ENCODE measurements at places on chromosomes 4 and X.
A peak's percentile ranks its signal among the peaks of the same experiment; 100 is the strongest.

DNA sequence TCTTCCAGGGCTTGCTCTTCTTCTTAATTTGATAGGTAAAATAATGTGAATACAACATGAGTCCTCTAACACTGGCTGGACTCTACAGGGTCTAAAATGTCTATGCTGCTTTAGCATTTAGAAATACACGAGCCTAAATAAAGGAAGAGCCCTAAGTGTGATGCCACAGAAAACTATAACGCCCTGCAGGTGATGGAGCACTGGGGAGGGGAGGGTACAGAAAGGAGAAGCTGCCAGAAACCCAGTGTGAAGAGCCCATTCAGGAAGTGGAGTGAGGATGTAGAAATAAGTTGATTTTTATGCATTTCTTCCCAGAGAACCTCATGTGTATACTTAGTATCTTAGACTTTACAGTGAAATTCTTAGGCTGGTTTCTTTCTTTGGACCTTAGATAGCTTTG lies 83.4 kb downstream of the TNIP2 start:
- DNase-seq: no peak

DNA sequence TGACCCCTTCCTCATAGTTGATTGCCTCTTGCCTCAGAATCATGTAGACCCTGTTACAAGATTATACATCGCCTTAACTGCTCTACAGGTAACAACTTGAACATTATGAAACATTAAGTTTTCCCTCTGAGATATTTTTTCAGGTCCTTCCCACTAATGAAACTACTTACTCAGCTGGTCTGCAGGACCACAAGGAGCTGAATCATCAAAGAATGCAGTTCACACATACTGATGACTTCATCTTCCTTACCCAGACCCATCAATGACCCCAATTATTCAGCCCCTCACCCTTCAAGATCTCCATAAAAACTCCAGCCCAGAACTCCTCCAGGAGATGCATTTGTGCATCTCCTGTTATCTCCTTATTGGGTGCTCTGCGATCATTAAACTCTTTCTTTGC lies 720.9 kb downstream of the RAPGEF2 start:
- DNase-seq: peak; percentile 53

GRCh38 chrX:1400742-1401471 lies 9.0 kb upstream of the SLC25A6 start:
- DNase-seq: no peak

DNA sequence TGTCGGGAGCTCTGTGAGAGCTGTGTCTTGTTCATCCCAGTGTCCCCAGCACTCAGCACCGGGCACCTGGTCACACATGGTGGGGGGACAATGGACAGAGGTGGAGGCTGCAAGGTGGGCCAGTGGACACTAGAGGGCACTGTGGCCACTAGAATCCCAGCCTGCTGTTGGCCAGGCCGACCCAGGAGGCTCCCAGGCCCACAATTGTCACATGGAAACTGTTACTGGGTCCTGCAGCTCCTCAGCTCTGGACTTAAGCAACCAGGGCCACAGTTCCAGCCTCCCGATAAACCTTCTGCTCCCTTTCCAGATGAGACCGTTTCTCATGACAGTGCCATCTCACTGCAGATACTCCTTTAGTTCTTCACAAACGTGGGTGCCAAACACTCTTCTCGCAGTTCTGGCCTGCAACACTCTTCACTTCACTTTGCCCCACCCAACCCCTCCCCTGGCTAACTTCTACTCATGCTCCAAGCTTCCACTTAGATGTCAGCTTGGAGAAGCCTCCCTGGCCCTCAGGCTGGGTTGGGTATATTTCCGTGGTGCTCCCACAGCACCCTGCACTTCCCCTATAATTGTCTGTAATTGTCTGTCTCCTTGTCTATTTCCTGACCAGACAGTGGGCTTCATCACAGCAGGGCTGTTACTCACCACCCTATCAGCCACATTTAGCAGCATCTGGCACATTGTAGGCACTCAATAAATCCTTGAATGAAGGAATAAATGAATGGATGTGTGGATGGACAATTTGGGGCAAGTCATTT lies 3.5 kb upstream of the IQSEC2 start:
- DNase-seq: peak; percentile 79

- no peak for DNase-seq
Measured at GRCh38 chrX:39487166-39487968, 610.4 kb downstream of the BCOR start.

DNA sequence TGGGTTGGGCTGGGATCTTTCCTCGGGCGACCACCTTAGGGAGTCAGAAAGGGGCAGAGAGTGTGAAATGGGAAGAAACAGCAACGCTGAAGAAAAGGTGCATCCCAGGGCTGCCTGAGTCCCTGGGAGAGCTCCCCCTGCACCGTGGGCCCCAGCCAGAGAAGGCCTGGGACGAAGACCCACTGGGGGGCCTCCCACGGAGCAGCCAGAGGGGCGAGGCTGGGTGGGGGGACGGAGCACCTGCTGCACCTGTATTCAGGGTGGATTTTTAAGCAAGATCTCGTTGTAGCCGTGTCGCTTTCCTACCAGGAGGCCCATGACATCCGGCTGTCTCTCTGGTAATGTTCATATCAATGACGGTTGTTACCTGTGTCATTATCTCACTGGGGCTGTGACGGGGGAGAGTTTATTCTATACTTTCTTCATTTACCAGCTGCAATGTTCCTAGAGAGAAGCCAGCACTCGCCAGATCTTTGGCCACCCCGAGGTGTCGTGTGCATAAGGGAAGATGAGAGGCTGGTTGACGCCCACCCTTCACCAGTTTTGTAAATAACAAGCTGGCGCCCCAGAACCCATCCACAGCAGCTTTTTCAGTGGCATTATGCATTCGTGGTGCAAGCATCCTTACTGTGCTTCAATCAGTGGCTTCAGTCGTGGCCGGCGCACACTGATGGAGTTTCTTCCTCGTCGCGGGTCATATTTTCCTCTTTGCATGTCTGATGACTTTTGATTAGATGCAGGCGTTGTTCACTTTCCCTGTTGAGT lies 5.6 kb upstream of the PCGF3 start:
- DNase-seq: no peak

DNA sequence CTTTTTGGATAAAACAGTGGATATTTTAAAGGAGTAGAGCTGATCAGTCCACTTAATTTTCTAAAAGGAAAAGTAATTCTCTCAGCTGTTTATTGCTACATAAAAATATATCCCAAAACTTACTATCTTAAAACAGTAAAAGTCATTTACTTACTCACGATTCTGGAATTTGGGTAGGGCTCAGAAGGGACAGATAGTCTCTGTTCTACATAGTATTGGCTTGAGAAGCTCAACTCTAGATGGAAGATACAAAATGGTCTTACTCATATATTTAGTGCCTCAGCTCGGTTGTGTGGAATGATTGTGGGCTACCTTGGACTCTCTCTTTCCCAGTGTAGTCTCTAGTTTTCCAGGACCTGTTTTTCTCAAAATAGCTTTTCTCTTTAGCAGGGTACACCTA lies 691.5 kb upstream of the POU3F4 start:
- no peak for DNase-seq

GRCh38 chr4:42816189-42816879 lies 76.2 kb upstream of the GRXCR1 start:
- DNase-seq: no peak

- peak; percentile 71 for DNase-seq
Measured at GRCh38 chr4:2243681-2244380, 1.9 kb upstream of the HAUS3 start.

DNA sequence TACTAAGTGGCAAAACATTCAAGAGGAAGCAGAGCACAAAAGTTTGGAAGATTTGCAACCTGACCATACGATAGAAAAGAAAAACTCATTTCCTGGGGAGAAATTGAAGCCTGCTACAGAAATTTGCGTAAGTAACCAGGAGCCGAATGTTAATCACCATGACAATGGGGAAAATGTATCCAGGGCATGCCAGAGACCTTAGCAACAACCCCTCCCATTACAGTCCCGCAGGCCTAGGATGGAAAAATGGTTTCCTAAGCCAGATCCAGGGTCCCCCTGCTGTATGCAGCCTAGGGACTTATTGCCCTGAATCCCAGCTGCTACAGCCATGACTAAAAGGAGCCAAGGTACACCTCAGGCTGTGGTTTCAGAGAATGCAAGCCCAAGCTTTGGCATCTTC lies 472.2 kb upstream of the KLHL4 start:
- DNase-seq: no peak

DNA sequence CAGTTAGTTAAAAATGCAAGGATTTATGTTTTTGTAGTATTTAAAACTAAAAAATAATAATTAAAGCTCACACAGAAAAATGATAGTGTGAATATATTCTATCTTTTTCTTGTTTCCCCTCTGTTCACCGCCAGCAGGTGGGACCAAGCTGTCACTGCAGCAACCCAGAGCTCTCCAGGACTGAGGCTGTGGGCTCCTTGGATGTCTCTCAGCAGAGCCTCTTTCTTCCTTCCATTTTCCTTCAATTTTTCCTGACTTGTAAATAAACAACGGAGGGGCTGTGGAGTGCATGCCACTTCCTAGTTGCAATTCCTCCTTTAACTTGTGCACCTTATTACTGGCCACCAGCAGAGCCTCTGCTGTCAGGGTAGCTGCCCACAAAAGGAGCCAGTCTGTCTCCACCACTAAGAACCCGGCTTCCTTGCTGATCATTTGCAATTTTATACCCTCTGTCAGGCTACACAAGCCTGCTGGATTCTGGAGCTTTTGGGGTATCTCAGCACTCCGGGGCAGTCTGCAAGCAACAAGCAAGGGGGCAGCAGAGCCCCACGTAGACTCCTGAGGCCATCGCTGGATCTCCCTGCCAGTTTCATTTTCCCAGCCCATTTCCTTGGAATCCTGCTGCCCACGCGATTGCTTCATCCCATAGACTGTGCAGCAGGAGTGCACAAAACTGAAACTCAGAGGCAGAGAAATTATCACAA lies 1467.4 kb downstream of the C4orf33 start:
- DNase-seq: peak; percentile 72

DNA sequence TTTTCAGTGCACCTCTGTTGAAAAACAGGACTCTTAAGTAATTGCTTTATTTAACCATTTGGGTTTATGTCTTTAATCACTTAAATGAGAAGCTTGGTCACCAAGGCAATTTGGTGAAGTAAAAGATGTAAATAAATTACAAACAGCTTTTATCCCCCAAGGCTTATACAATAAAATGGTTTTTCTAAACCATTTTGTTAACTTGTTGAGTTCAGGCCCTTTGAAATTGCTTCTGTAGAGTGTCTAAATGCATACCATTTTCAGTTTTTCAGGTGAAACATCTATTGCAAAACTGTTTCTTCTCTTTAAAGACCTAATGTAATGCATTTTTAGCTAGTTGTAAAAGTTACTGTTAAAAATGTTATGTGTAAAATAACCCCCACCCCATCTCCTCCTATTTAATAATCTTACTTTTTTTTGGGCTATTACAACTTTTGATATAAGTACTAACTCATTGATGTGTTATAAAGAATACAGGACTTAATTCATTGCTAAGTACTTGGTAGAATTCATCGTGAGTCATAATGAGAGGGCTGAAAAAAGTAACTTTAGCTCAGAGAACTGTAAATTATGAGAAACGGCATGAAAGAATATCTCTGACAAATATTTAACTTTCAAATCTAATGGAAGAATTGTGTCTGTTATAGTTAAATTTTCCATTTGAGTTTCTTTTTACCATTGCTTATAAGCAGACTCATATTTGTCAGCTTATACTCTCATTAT lies 4.5 kb downstream of the RAPGEF2 start:
- no peak for DNase-seq

GRCh38 chrX:129123795-129124194 lies 399.5 kb downstream of the SMARCA1 start:
- no peak for DNase-seq

- DNase-seq: no peak
Measured at GRCh38 chr4:120839974-120840751, 82.4 kb downstream of the PRDM5 start.

GRCh38 chrX:10537308-10537707 lies 83.1 kb downstream of the MID1 start:
- no peak for DNase-seq

- DNase-seq: no peak
Measured at GRCh38 chr4:24625091-24625490, 40.7 kb upstream of the DHX15 start.

- DNase-seq: no peak
Measured at GRCh38 chr4:82626251-82626868, 64.6 kb upstream of the TMEM150C start.

- no peak for DNase-seq
Measured at GRCh38 chr4:150852216-150852615, 162.9 kb downstream of the LRBA start.

GRCh38 chr4:128315756-128316520 lies 28.3 kb upstream of the PGRMC2 start:
- no peak for DNase-seq

DNA sequence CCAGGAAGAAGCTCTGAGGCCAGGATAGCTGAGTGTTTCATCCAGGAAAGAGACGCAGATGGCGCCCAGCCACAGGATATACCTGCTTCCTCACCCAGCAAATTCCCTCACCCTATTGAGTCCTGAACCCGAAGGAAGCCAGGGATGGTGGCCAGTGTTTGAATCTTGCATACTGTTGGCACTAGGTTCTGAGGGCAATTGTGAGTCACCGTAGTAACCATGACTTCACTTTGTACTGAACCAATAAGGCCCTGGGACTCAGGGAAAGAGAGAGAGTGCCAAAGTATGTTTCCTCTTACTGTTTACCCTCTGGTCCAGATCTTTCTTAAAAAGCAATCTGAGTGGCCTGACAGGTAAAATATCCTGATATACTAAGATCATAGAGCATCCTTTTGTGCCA lies 25.6 kb upstream of the SMIM10L2A start:
- DNase-seq: no peak

- DNase-seq: no peak
Measured at GRCh38 chr4:11496351-11496829, 67.7 kb upstream of the HS3ST1 start.

GRCh38 chr4:70559211-70559830 lies 32.7 kb upstream of the AMBN start:
- peak; percentile 60 for DNase-seq

DNA sequence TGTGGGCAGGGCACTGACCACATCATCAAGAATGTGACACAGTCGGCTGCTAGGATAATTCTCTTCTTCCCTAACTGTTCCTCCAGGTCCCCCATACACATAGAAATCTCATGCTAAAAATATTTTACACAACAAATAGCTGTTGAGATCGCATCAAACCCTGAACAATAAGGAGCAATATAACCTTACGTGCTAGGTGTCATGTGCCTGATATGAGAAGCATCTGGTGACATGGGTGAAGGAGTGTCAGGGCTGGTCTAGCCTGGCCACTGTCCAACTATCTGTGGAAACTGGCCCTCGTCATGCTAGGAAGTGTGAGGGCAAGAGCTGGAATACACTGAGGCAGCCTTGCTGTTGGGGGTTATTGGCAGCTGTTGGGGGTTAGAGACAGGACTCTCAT lies 167.3 kb upstream of the PGRMC2 start:
- DNase-seq: no peak

DNA sequence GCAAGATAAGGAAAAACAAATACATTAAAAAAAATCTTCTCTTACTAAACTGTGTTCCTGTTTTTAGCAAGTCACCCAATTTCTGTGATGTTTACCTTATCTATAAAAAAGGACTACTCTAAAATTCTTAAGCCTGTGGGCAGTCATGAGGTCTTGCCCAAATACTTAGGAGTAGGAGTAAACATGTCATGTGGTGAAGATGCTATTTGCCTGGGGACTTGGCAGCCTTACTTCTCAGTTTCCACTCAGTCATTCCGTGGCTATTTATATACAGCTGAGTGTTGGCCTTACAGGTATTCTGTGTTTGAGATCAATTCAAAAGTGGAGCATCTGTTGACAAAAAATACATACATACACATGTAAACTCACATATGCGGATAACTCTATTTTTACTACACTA lies 89.9 kb upstream of the TLR2 start:
- DNase-seq: no peak
